ENCODE measurements at places on chromosomes 7 and 10. TPM values are rescaled to one million over a fixed set of nuclear protein-coding genes. Genes with fewer than 3 reads are reported as not detected.

Gene PRKCQ
- total RNA-seq: 2.5 TPM

Gene COL13A1
- total RNA-seq: 0.19 TPM

Gene TUBB8
- total RNA-seq: not detected

Gene CELF2
- total RNA-seq: 2.0 TPM

Gene ZNF365
- 0.42 TPM for total RNA-seq

Gene MXI1
- total RNA-seq: 16.5 TPM

Gene FANK1
- total RNA-seq: 10.2 TPM

Gene AHR
- 66.6 TPM for total RNA-seq

Gene KIAA1549
- 1.7 TPM for total RNA-seq

Gene HMX3
- total RNA-seq: not detected
